ENCODE measurements at places on chromosomes 1 and 21.

GRCh38 chr1:66357478-66358197, 176.3 kb upstream of the SGIP1 start:
- DNase-seq: no peak

DNA sequence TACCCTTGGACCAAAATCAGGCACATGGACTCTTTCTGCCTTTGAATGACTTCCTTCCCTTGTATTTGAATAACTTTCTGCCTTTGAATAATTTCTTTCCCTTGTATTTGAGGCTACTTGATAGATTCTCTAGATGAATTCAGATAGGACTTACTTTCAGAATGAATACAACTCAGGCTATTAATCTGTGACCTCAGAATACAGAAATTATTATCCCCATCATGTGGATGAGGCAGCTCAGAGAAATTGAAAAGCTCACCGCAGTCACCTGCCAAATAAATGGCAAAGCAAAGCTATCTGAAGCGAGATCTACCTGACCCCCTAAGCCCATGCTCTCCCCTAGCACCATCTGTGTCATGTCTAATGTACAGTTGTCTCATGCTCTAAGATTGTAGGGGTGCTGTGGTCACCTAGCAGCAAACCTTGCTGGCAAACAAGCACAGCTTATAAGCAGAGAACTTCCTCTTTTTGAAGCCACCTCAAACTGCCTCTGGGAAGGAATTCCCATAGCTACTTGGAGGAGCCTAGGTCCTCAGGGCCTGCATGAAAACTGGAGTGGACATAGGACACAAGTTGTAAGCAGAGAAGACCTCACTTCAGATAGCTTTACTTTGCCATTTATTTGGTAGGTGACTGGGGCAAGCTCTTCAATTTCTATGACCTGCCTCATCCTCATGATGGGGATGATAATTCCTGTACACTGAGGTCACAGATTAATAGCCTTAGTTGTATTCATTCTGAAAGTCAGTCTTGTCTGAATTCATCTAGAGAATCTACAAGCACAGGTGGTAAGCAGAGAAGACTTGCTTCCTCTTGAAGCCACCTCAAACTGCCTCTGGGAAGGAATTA, 66.1 kb downstream of the FASLG start:
- DNase-seq: no peak

DNA sequence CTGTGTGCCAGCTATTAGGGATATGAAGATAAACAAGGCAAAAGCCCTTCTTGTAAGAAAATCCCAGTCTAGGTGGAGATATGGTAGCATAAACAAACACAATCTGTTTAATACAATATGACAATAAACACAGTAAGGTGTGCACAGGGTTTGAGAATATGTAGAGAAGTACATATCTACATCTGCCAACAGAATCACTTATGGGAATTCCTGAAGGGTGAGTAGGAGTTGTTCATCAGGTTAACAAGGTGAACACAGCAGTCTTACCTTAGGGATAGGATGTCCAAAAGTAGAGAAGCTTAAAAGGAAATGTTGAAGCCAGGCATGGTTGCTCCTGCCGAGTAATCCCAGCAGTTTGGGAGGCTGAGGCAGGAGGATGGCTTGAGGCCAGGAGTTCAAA, 57.7 kb upstream of the LRRC7 start:
- no peak for DNase-seq

- no peak for DNase-seq
These were observed 80.2 kb downstream of the SLC45A1 start for GRCh38 chr1:8398086-8398485.

DNA sequence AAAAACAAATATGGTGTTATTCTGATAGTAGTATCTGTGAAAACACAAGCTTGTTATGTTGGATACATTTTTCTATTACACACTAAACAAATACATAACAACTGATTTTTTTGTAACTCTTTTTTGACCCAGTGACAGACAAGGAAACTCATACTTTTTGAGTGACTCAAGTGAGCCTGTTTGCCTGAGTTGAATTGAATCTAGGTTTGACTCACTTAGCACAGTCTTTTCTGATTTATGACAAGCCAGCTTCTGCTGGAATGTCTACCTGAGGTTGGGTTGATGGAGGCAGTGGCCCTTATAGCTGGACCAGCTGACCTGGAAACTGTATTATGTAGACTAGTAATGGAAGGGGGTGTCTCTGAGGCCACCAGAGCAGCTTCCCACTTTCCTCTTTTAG, 4.2 kb upstream of the CLCA4 start:
- no peak for DNase-seq

- DNase-seq: no peak
These were observed 184.1 kb upstream of the RNPC3 start for GRCh38 chr1:103341377-103341880.
